ENCODE measurements at places on chromosomes 11 and 22.

DNA sequence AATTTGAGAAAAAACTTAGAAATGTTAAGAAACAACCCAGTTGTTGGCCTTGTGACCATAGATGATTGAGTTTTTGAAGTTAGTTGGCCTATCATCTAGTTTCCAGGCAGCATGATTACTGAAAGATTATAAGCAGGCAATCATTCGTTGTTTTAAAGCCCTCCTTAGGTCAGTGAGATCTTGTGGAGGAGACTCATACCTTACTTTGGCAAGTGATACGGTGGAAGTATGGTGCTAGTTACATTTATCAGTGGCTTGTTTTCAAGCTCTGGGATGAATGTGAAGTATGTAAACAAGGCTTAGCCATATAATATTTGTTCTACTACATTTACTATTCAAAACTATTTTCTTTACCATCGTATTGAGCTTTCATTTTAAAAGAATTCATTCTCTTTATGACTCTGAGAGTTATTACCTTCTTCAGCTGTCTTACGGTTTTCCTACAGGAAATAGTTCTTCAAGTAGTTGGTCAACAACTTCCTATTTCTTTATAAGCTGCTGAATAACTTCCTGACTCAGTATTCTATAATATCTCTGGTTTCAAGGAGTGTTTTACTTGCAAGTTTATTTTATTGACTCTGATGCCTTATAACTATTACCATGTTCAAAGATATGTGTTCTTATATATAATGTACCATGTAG lies 7.3 kb downstream of the YAP1 start:
- no peak for DNase-seq

- DNase-seq, result no peak
These were observed 30.8 kb downstream of the SBF1 start for GRCh38 chr22:50443801-50444625.

DNA sequence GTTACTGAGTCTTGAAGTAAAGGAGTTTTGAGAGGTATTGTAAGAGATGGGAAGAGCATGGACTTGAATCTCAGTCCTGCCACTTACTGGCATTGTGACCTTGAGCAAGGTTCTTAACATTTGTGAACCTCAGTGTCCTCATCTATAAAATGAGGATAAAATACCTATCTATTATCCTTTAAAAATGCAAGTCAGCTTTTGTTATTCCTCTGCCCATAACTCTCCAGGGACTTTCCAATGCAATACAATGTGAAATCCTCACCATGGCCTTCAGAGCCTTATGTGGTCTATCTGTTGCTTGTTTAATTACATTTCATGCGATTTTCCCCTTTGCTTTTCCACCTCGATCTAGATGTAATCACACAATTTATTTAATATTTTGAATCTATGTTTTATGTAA lies 9.1 kb downstream of the TMEM135 start:
- no peak for DNase-seq

GRCh38 chr11:44775985-44776446 lies 49.3 kb downstream of the TSPAN18 start:
- DNase-seq, result no peak

GRCh38 chr22:48579043-48579927 lies 1248.4 kb downstream of the BRD1 start:
- no peak for DNase-seq

DNA sequence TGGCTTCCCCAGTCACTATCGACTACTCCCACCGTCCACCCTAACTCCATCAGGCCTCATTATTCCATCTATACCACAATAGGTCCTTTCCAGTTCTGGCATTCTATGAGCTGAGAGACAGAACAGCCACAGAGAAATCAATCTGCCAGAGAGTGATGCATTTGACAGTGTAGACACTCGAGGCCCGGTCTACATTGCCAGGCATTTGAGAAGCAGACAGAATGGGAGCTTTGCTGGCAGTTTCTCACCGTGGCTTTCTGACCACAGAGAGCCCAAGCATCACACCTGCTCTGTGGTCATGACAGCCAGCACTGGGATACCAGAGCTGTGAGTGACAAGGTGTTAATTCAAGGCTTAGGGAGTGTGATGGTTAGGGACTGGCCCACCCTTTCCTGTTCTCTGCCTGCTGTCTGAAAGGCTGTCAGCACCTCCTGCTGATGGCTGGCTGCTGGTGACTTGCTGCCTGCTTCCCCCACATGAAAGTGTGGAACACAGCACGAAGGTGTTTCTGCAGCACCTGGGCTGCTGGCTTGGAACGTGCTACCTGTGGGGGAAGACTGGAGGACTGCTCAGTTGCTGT lies 137.8 kb downstream of the KIRREL3 start:
- DNase-seq, result no peak

- no peak for DNase-seq
These were observed 51.4 kb upstream of the DDI1 start for GRCh38 chr11:103985041-103985440.

GRCh38 chr11:94171693-94172440 lies 43.2 kb downstream of the PANX1 start:
- no peak for DNase-seq

All from activated naive CD8-positive, alpha-beta T cell treated with anti-CD3 and anti-CD28 coated beads, Interleukin-2, amount 50 U/mL, for 16 hours (primary cell).